ENCODE measurements at places on chromosomes 16 and 17.

DNA sequence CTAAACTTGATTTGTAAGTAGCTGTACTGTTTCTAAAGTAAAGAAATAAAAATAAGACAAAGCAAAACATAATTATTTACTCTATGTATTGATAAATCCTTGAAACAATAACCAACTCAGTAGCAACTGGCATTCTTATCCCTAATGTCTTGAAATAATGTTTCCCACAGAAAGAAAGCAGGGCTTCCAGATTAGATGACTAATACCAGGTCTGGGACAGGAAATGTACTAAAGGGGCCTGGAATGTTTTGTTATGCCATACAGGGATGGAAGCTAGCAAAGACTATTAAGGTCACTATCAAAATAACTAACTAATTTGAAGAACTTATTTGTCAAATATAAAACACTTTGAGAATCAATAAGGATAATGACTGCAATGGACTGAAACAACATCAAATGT is 82.1 kb downstream of the CFDP1 start:
- DNase-seq, result no peak

DNA sequence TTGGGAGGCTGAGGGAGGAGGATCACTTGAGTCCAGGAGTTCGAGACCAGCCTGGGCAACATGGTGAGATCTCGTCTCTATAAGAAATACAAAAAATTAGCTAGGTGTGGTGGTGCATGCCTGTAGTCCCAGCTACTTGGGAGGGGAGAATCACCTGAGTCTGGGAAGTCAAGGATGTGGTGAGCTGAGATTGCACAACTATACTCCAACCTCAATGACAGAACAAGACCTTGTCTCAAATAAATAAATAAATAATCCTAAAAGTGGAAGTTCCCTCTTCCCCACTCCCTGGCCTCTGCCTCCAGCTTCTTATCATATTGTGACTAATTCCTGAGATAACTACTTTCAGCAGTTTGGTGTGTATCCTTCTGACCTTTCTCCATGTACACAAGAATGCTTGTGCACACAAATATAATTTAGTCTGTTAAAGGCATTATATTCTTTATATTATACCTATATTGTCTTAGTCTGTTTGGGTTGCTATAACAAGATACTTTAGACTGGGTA is 23.5 kb upstream of the DNAJA2 start:
- DNase-seq, result no peak

- no peak for DNase-seq
Measured at GRCh38 chr17:49106321-49107210, 26.0 kb upstream of the B4GALNT2 start.

GRCh38 chr17:62761884-62762283 is 46.2 kb downstream of the MARCHF10 start:
- no peak for DNase-seq

- no peak for DNase-seq
Measured at GRCh38 chr16:59859676-59860402, 1125.7 kb upstream of the GOT2 start.

DNA sequence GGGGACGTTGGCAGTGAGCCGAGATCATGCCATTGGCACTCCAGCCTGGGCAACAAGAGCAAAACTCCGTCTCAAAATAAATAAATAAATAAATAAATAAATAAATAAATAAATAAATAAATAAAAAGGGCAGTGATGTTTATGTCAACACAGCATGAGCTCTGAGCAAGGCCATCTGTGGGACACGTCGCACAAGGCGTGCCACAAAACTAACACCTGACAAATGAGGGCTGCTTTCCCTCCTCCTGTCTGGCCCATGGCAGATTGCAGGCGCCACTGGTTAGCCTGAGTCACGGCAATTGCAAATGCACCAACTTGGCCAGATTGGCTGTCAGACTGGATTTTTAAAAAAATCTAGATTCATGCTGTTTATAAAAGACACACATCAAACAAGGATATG is 25.9 kb upstream of the SPNS3 start:
- DNase-seq, result no peak

- DNase-seq, result no peak
Measured at GRCh38 chr17:77558846-77559626, 399.5 kb upstream of the TNRC6C start.

- DNase-seq, result no peak
Measured at GRCh38 chr17:59890720-59891119, 2.0 kb downstream of the TUBD1 start.

DNA sequence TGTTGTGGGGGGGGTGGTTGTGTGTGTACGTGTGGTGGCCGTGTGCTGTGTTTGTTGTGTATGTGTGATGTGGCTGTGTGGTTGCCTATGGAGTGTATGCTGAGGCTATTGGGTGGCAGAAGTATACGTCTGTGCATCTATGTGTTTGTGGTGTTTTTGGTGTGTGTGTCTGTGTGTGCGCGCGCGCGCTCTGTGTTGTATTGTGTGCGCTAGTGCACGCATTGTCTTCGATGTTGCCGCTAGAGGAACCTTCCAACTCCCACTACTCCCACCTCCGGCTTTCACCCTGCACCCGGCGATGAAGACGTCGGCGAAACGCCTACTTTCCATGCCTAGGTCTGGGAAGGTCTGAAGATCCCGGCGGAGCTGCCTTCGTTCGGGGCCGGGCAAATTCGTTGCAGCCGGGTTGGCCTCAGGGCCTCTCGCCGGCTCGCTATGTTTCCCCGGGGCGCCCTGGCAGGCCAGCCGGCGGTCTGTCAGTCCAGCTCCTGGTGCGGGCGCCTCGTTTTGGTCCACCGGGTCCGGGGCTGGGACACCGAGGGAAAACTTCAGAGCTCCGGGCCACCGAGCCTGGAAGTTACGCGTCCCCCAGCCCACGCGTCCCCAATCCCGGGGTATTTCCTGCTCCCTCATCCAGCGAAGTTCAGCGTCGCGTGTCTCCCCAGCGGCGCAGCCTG is 5.2 kb upstream of the DLX4 start:
- DNase-seq, result no peak

GRCh38 chr17:57328109-57328882 is 72.0 kb downstream of the MSI2 start:
- no peak for DNase-seq

DNA sequence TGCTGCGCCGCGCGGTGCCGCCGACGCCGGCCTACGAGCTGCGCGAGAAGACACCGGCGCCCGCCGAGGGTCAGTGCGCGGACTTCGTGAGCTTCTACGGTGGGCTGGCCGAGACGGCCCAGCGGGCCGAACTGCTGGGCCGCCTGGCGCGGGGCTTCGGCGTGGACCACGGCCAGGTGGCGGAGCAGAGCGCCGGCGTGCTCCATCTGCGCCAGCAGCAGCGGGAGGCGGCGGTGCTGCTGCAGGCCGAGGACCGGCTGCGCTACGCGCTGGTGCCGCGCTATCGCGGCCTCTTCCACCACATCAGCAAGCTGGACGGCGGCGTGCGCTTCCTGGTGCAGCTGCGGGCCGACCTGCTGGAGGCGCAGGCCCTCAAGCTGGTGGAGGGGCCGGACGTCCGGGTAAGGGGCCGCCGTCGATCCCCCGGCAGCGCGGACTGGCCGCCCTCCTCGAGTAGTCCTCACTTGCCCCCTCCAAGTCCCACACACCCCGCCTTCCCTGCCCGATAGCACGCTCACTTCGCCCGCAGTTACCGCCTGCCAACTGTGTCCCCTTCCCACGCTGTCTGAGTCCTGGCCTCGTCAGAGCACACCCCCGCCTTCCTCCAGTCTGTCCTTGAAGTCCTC is 470 bp downstream of the MLYCD start:
- peak; percentile 54 for DNase-seq

DNA sequence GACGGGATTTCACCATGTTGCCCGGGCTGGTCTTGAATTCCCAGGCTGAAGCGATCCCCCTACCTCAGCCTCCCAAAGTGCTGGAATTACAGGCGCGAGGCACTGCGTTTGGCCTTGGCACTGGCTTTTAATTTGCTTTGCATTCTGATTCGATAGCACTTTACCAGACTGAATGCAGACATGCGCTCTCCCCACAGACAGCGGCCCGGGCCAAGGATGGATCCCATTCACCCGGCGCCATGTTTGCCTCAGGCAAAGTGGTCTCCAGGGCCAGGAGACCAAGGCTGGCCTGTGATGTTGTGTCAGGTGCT is 41.7 kb downstream of the DHRS7B start:
- no peak for DNase-seq

Data from GM12891 (cell line).